IPS DF 19.7 (cell line): ENCODE measurements at places on chromosomes 7 and 10.

GRCh38 chr10:43876976-43877375, 228.3 kb upstream of the ZNF32 start:
- DNase-seq = no peak

DNA sequence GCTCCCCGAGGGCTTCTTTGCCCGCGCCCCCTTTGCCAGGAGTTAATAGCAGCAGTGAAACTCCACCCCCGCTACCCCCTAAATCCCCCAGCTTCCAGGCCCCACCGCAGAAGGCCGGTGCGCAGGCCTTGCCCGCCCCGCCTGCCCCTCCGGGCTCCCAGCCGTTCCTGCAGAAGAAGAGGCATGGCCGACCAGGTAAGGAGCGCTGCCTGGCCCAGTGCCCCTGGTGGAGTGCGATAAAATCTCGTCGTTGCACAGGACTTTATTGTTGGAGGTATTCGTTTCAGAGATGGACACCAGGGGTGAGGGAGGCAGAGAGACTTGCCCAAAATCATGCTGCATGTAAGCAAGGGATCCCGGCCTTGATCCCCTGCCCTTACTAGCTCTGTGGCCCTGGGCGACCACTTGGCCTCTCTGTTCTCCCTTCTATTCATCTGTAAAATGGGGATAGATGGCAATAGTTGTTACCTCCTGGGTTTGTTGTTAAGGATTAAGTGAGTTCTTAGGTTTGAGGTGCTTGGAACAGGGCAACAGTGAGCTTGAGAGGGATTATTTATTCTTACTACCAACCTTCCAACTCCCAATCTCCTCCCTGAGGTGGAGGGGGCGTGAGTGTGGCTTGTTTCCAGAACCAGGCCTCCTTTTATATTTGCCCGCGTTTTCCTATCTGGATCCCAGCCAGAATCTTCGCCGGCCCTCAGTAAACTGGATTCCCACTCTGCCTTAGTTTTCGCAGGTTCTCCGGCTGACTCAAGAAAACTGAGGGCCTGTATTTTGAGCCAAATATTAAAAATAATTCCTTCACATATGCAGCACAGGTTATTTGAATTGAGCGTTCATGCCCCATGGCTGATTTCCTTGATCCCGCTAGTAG, 78.3 kb downstream of the WIPF3 start:
- DNase-seq = peak; percentile 28

DNA sequence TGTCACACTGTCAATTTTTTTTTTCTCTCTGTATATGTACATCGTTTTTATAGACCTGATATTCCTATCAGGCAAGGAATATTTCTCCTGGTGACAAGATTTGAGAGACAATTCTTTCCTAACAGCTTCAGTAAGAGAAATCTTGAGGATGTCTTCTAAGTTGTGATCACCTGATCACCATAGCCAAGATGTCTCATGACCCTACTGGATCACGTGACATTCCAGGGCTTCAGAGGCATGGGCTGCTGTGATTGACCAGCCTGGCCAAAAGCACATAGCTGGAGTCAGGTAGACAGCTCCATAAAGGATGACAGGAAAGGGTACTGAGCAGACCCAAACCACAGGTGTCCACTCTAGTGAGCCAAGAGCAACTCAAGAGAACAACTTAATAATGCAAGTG, 444.9 kb downstream of the SORCS3 start:
- DNase-seq = no peak

- no peak for DNase-seq
These were observed 235.9 kb downstream of the SLC25A13 start for GRCh38 chr7:96085953-96086352.

- no peak for DNase-seq
These were observed 1.2 kb downstream of the RARRES2 start for GRCh38 chr7:150340024-150340749.

- DNase-seq = no peak
These were observed 21.8 kb downstream of the NET1 start for GRCh38 chr10:5434017-5434753.

- DNase-seq = no peak
These were observed 45.9 kb upstream of the KCNIP2 start for GRCh38 chr10:101889256-101890210.

- no peak for DNase-seq
These were observed 336.2 kb upstream of the LRGUK start for GRCh38 chr7:133790911-133791310.

- DNase-seq = no peak
These were observed 358.1 kb downstream of the CRPPA start for GRCh38 chr7:16063221-16063620.

- no peak for DNase-seq
These were observed 46.7 kb downstream of the TNS3 start for GRCh38 chr7:47535035-47535703.

DNA sequence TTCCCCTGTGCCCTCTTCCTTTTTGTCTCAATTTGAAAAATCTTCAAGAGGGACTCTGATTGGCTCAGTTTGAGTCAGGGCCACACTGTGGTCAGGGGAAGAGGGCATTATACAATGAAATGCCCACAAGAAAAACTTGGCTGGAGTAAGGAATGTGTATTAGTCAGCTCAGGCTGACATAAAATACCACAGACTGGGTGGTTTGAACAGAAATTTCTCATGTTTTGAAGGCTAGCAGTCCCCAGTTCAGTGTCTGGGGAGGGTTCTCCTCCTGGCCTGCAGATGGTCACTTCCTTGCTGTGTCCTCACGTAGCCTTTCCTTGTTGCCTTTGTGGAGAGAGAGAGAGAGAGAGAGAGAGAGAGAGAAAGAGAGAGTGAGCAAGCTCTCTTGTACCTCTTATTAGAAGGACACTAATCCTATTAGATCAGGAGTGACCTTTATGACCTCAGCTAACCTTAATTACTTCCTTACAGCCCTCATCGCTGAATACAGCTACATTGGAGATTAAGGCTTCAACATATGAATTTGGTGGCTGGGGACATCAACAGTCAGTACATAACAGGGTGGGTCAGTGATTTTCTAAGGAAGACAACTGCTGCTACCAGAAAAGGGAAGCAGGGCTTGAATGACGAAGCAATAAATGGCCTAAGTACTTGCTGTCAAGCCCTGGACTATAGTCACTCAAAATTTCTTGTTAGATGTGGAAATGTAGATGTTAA, 25.8 kb upstream of the FAM13C start:
- DNase-seq = no peak

- DNase-seq = no peak
These were observed 31.0 kb downstream of the GRM8 start for GRCh38 chr7:127221731-127222130.

DNA sequence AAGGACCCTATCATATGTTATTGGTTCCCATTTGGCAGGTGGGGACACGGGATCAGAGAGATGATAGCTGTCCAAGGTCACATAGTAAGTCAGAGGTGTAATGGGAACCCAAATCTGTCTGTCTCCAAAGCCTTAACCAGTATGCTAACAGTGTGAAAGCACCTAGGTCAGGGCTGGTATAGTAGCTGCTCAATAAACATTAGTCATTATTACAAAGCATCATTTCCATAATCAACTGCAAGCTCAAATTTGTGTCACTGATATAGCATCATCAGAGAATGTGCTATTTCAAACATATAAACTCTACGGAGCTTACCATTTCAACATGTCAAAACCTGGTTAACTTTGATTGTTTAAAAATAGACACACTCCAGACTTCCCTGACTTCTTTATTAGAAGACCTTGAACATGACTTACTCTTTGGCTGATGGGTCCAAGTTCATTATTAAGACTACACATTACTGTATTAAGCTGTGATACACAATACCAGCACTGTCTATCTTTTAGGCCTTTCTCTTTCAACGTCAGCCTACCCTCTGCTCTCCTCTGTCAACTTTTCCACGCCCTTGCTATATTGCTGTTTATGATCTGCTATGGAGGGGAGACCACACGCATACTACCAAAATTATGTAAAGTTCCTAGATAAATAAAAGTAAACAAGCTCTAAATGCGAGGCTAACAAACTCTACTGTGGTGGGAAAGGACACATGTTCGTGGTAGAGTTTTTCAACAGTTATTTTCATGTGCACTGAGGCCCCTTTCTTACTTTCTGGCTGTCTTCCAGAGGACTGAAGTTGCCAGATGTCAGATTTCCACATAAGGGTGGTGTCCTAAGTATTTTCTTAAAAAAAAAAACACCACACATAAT, 33.6 kb downstream of the DNMBP start:
- no peak for DNase-seq

- no peak for DNase-seq
These were observed 46.0 kb downstream of the RNF133 start for GRCh38 chr7:122652876-122653275.

- no peak for DNase-seq
These were observed 87.1 kb downstream of the HIBADH start for GRCh38 chr7:27575613-27576012.

DNA sequence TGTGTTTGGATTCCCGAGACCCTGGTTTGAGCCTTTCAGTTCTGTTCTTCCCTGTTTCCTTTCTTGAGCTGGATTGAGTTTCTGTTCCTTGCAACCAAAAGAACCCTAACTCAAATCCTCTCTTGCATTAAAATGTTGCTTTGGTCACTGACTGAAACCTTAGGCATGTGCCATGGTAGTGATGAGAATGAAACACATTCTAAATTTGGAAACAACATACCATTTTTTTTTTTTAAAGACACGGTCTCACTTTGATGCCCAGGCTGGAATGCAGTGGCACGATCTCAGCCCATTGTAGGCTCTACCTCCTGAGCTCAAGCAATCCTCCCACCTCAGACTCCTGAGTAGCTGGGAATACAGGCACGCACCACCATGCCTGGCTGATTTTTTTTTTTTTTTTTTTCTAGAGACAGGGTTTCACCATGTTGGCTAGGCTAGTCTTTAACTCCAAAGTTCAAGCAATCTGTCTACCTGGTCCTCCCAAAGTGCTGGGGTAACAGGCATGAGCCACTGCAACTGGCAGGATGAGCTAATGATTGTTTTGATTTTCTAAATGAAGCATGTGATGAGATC, 8.4 kb downstream of the THAP5 start:
- no peak for DNase-seq

DNA sequence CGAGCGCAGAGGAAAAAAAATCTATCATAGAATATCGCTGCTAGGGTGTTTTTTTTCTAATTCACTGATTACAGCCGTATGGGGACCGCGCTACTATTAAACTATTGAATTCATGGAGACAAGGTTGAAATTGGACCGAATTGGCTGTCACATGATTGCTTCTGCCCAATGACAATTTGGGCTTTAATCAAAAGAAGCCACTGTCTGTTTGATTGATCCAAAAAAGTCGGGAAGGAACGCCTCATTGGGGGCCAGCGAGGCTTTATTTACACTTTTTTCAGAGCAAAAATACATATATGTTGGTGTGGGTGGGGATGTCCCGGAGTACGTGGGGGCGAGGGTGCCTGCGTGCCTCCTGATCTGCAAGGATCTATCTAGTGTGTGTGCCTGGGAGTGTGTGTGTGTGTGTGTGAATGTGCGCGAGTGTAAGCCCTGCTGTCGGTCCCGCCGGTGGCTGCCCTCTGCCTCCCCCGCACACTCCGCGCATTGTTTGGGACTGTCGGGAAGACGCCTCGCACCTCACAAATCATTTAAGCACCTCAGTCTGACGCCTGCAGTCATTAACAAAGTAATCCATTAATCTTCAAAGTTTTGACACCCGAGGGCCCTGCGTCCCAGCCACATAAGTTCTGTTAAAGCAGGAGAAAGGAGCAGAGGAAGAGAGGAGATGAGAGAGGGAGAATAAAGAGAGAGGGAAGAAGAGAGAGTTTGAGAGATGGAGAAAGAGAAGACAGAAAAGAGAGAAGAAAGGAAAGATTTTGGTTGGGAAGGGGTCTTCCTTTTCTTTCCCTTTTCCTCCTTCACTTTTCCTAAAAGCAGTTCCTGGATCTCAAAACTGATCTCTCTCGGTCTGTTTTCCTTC, at the start of gene HOXA2:
Gene HOXA2 (minus strand): TSS at position 103 of the 862 bp plus-strand sequence. CDS start 183 bp downstream, outside the sequence.
- no peak for DNase-seq

GRCh38 chr7:43864126-43864525, 5.2 kb downstream of the MRPS24 start:
- DNase-seq = no peak

GRCh38 chr7:130174237-130174959, 30.8 kb downstream of the TMEM209 start:
- no peak for DNase-seq

DNA sequence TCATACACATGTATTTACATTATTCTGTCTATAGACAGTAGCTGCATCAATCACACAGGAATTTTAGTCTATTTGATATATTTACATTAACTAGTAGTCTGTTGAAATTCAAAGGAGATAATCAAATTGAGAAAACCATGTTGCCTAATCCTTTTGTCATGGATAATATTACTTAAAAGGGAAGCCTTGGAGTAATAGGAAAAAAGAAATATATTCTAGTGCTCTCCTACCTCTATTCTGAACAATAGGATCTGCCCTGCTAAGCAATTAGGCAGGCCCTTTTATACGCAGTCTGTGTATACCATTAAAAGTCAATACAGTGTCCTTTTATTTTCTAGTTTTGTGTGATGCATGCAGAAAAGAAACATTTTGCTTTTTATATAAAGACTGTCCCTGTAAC, 24.5 kb downstream of the UMAD1 start:
- DNase-seq = no peak

DNA sequence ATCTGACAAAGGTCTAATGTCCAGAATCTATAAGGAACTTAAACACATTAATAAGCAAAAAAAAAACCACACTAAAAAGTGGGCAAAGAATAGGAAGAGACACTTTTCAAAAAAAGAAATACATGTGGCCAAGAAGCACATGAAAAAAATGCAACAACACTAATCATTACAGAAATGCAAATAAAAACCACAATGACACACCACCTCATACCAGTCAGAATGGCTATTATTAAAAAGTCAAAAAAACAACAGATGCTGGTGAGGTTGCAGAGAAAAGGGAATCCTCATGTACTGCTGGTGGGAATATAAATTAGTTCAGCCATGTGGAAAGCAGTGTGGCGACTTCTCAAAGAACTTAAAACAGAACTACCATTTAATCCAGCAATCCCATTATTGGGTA, 119.0 kb downstream of the LMBR1 start:
- no peak for DNase-seq

GRCh38 chr7:99407872-99408378, 472 bp downstream of the PDAP1 start:
- no peak for DNase-seq

GRCh38 chr10:9508606-9509005, 1454.1 kb downstream of the GATA3 start:
- DNase-seq = no peak

DNA sequence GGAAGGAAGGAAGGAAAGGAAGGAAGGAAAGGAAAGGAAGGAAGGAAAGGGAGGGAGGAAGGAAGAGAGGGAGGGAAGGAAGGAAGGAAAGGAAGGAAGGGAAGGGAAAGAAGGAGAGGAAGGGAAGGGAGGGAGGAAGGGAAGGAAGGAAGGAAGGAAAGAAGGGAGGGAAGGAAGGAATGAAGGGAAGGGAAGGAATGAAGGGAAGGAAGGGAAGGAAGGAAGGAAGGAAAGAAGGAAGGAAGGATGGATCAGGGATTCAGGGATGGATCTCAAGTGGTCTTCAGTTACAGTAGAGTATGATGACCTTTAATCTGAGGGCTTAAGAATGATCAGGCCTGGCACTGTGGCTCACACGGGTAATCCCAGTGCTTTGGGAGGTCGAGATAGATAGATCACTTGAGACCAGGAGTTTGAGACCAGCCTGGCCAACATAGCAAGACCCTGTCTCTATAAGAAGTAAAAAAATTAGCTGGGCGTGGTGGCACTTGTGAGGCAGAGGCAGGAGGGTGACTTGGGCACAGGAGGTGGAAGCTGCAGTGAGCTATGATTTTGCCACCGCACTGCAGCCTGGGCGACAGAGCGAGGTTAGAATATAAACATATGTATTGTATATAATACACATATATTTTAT, 760 bp upstream of the FOXK1 start:
- no peak for DNase-seq

- DNase-seq = peak; percentile 83
These were observed 1106.2 kb upstream of the CELF2 start for GRCh38 chr10:9911488-9911887.
